ENCODE measurements at places on chromosomes 11 and 22.

- no peak for DNase-seq
Measured at GRCh38 chr22:31923136-31923535, 21.2 kb upstream of the YWHAH start.

- no peak for DNase-seq
Measured at GRCh38 chr11:45178890-45179671, 32.6 kb downstream of the PRDM11 start.

GRCh38 chr22:24187731-24188644 lies 6.7 kb downstream of the SUSD2 start:
- DNase-seq: no peak

DNA sequence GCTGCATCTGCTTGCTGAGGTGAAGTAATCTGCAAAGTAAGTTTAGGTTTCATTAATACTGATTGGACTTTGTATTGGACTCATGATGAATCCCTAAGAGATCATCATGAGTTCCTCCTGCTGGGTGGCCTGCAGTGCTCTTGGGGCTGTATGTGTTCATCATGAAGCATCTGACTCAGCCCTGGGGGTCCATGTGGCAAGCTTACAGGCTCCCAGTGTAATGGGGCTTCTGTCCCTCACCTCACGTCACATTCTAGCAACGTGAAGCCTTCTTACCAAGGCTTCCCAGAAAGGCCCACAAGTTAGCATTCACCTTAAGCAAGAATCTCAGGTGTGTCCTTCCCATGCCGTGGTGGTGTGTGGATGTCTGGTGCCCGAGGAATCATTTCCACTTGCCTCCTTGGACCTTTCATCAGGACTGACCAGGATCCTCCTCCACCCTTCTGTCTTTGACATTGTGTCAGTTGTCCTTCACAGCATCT lies 23.7 kb downstream of the CRKL start:
- DNase-seq: no peak

DNA sequence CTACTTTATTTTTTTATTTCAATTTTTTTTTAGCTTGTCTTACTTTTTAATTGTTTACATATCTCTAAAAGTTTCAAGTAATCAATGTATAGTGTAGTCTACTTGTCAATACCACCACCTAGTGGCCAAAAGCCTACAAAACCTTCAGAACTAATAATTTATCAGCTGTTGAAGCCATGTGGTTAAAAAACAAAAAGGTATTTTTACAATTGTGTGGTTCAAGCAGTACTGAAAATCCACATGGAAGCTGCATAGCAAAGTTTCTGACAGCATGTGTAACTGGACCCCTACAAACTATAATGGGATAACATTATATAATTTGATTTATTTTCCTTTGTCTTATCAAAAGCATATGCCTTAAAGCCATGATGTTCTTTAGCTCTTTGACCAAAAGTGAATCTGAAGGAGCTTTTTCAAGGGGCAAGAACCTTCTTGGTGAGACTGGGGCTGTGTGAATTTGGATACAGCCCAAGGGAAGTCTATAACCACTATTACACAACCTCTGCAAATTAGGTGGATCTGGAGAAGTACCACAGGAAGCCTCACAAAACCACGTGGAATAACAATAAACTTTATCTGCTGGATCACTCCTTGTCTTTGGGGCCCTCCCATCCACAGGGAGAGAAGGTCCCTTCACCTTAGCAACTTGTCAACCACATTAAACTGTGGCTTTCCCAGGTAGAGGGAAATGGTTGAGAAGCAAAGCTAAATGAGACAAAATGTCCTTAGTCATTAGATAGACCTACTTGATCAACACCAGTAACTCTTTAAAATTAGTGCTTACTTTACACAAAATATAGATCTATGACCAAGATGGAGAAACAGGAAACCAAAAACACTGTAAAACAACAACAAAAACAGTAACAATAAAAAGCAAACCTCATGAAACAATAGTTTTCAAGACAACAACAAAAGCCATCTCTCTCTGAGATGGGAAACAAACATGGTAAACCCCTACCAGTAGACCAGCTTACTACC lies 9.9 kb downstream of the NARS2 start:
- peak; percentile 13 for DNase-seq

DNA sequence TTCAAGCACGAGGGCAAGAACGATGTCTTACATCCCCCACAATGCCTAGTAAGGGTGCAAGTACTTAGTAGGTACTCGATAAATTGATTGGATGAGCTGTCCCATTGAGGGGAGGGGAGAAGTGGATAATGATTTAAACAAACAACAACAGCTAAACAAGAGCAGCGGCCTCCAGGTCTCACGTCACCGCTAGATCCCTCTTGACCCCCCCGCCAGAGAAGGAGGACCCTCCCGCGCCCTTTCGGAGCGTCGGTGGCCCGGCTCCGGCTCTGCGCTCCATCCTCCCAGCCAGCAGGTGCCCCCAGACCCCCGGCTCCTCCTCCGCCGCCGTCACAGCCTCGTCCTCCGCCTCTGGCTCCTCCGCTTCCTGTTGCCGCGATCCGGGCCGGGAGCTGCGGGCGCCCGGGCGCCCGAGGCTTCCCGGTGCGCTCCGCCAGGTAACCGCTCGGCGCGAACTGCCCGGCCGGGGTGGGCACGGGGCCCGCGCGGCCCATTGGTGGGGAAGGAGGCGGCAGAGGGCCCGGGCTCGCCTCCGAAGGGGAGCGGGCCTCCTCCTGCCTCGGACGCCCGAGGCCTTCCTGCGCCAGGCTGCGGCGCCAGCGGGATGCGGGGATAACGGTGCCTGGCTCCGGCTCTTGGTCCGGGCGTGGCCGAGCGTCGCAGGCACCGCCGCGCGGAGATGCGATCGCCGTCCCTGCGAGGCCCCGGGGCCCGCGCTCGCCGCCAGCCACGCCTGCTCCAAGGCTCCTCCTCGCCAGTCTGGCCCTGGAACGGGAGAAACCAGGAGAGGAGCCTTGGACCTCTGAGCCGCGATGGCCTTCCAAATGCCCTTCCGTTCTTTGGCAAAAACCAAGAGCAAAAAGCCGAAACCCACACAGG lies at the start of gene TLCD5:
Gene TLCD5 (plus strand): TSS at position 368 of the 879 bp plus-strand sequence. CDS start 2,143 bp downstream, outside the sequence.
- DNase-seq: peak; percentile 70

DNA sequence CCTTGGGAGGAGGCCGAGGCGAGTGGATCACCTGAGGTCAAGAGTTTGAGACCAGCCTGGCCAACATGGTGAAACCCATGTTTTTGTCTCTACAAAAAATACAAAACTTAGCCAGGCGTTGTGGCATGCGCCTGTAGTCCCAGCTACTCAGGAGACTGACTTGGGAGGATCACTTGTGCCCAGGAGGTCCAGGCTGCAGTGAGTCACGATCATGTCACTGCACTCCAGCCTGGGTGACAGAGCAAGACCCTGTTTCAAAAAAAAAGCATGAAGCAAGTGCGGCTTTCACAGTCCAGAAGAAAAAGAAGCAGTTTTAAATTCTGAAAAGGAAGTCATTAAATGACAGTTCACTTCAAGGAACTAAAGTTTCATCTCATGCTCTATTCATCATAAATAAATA lies 7.1 kb upstream of the LTO1 start:
- no peak for DNase-seq

DNA sequence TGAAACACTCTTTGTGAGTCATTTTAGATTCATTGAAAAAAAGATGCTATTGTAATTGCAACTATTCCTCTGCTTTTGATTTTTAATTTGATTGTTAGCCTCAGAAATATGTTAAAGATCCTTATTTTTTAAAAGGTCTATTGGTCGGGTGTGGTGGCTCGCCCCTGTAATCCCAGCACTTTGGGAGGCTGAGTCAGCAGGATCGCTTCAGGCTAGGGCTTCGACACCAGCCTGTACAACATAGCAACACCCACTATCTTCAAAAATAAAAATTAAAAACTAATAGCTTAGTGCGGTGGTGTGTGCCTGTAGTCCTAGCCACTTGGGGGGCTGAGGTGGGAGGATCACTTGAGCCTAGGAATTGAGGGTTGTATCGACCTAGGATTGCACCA lies 71.9 kb upstream of the MYO18B start:
- no peak for DNase-seq

DNA sequence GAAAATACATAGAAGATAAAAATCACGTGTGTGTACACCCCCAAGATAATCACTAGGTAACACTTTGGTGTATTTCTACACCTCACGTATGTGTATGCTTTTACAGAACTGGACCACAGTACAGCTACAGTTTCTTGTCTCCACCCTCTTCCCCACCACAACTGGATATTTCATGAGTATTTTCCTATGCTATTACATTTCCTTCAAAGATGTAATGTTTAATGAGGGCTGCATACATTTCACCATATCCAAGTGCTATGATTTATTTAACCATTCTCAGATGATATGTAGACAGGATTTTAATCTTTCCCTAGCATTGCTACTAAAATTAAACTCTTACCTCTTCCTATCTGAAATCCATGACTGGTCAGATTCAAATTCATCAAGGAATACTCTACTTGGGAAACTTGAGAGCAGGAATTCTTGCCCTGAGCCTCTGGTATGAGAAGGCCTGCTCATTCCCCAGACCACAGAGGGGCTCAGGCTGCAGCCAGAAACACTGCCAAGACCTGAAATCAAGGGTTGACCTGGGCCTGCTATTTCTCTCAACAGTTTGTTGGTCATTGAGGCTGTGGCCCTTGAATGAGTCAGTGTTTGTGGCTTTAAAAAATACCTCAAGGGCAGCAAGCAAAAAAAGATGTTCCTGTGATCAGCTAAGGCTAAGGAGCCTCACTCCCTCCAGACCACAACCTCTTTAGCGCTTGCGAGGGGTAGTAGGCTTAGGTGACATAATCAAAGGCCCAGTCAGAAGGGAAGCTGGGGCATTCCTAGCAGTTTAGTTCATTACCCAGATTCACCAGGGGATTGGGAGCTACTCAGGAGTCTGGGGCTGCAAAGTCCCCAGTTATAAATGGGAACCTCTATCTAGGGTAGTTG lies 55.5 kb downstream of the ABTB2 start:
- no peak for DNase-seq

GRCh38 chr11:103055221-103055890 lies 36.6 kb downstream of the DCUN1D5 start:
- DNase-seq: peak; percentile 6

- no peak for DNase-seq
Measured at GRCh38 chr11:1335811-1336761, 26.7 kb upstream of the TOLLIP start.

DNA sequence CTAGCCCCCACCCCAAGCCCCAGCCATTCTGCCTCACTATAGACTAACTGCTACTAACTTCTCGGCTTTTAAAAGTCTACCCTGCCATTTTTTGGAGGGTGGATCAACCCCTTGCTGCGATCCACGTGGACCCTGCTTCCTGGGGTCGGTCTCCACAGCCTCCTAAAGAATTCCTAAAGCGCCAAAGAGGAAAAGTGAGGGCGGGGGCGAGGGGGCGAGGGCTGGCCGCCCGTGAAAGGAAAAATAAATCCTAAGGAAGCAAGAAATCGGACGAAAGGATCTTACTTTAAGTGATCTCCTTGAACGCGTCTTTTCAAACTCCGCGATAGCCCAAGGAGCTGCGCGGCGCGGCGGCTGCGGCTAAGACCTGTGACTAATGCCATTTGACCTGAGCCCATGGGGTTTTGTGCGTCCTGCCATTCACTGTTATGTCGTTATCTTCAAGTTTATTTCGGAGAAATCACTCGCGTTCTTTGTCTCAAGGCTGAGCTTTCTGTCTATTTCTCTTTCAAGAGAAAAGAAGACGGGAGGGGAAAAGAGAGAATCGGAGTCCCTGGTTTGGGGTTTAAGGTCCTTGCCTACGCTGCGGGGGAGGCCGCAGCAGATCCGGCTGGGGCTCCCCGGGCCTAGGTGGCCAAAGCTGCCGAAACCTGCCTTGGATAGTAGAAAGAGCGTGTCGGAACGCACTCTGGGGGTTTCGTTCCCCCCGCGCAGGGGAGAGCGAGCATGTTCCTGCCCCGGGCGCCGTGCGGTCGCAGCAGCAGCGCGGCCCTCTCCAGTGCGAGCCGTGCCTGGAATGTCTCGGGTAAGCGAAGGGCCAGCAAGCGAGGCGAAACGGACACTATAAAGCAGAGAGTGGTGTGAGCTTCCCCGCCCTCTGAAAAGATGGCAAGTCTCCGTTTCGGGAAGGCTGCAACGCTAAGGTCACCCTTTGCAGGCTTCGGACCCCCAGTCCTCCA lies 2.8 kb upstream of the DBX1 start:
- DNase-seq: no peak

DNA sequence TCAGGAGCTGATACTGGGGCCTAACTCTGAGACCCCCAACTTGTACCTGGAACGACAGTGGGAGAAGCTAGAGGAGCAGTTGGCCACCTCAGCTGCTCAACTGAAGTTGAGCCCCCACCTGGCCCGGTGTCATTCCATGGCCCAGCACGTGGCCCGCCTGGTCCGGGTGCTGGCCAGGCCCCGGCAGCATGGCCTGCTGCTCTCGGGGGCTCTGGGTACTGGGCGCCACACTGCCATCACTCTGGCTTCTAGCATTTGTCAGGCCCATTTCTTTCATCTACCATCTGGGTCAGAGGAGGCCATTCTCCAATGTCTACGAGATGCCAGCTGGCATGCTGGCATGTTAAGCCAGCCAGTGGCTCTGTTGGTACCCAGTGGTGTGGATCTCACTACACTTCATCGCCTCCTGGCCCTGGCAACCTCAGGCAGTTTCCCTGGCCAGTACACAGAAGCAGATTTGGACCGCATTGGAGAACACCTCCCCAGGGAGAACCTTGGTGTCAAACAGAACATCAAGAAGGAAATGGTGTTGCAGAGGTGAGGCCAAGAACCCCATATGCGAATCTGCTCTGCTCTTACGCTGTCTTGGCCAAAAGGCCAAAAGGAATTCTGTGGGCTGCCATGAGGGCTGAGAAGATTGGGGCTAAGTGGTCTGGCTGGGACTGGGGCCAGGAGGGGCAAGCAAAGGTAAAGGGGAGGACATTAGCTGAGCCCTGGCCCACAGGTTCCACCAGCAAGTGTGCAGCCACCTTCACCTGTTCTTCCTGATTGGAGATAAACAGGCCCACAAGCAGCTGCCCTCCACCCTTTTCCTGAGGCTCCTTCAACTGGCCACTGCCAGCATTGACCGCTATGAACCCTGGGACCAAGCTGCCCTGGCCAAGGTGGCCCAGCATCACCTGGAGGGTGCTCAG lies 45.4 kb downstream of the RRP8 start:
- DNase-seq: peak; percentile 42

DNA sequence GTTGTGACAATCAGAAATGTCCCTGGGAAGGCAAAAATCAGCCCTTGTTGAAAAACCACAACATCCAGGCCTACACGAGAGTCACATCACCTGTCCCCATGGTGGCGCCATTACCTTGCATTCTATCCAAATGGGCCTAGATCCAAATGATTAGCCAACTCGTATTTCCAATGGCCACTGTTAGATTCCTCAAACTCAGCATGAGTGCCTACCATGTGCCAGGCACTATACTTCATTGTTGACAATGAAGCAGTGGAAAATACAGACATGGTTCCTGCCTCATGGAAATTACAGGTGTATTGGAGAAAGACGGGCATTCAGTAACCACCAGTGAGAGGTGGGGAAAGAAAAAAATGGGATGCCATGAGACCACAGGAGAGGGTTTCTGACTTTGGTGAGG lies 29.8 kb upstream of the CREB3L1 start:
- DNase-seq: peak; percentile 72

DNA sequence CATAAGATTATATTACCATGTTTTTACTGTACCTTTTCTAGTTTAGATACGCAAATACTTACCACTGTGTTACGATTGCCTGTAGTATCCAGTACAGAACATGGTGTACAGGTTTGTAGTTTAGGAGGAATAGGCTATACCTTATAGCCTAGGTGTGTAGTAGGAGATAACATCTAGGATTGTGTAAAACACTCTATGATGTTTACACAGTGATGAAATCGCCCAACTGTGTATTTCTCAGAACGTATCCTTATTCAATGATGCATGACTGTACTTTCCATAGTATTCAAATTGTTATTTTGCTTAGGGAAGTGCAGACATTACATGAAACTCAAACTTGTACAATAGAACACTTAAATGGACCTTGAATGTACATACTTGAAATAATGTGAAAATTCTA lies 188.1 kb upstream of the PDGFD start:
- DNase-seq: no peak
